ENCODE measurements at places on chromosomes 2 and 18. TPM values are rescaled to one million over a fixed set of nuclear protein-coding genes. Genes with fewer than 3 reads are reported as not detected.
A peak's percentile ranks its signal among the peaks of the same experiment; 100 is the strongest.

- H3K4me3 ChIP-seq = no peak overlapping the region
- no peaks in the 10 kb centered on the region for H3K36me3 ChIP-seq
- no peak for DNase-seq
These were observed 2.7 kb upstream of the GKN1 start for GRCh38 chr2:68971591-68972231.

- no peaks in the 10 kb centered on the region for H3K4me1 ChIP-seq
- no peaks in the 10 kb centered on the region for H3K27me3 ChIP-seq
- DNase-seq = no peak
- no peaks in the 10 kb centered on the region for H3K36me3 ChIP-seq
- H3K27ac ChIP-seq = no peak overlapping the region
These were observed 1611.5 kb upstream of the TMEFF2 start for GRCh38 chr2:193806088-193806774.

- H3K4me3 ChIP-seq = no peak overlapping the region
- peak overlapping the region; percentile 76 for H3K27ac ChIP-seq
- H3K27me3 ChIP-seq = no peaks in the 10 kb centered on the region
- H3K36me3 ChIP-seq = no peaks in the 10 kb centered on the region
- DNase-seq = no peak
These were observed 100.9 kb downstream of the TNS1 start for GRCh38 chr2:217901835-217902378.

GRCh38 chr2:63056107-63057050 is 5.7 kb downstream of the OTX1 start:
- no peak overlapping the region for H3K27ac ChIP-seq
- no peaks in the 10 kb centered on the region for H3K36me3 ChIP-seq
- H3K27me3 ChIP-seq = peaks cover 98% of the 10 kb centered on the region

DNA sequence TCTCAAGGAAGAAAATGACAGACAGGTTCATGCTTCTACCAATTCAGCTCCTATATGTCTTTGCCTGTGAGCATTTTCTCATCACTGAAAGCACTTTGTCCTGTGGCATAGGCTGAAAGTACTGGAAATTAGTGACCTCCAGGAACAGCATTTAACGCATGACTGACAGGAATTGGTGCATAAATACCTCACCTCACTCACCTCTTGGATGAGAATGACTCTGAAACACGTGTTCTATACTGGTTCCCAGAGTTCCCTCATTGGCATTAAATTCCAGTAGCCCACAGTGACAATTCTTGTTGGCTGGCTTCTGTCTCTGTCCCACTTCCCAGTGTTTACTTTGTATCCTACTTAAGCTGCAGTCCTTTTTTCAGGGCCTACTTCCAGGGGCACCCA is 83.4 kb upstream of the MAPRE2 start:
- no peaks in the 10 kb centered on the region for H3K4me1 ChIP-seq
- H3K27ac ChIP-seq = no peak overlapping the region

- no peak overlapping the region for H3K27ac ChIP-seq
- DNase-seq = no peak
- no peaks in the 10 kb centered on the region for H3K36me3 ChIP-seq
- H3K4me1 ChIP-seq = no peaks in the 10 kb centered on the region
- H3K4me3 ChIP-seq = no peak overlapping the region
These were observed 148.0 kb upstream of the CYRIA start for GRCh38 chr2:16813593-16813992.

GRCh38 chr2:136133586-136133985 is 15.6 kb upstream of the CXCR4 start:
- no peaks in the 10 kb centered on the region for H3K4me1 ChIP-seq
- no peak for DNase-seq
- no peak overlapping the region for H3K27ac ChIP-seq
- H3K36me3 ChIP-seq = no peaks in the 10 kb centered on the region

Gene CROCC2
- total RNA-seq = 0.05 TPM

Gene SMIM21
- not detected for total RNA-seq

Measured in colonic mucosa (tissue), 4 donors.